ENCODE measurements at places on chromosomes 16 and 17.
A peak's percentile ranks its signal among the peaks of the same experiment; 100 is the strongest.

DNA sequence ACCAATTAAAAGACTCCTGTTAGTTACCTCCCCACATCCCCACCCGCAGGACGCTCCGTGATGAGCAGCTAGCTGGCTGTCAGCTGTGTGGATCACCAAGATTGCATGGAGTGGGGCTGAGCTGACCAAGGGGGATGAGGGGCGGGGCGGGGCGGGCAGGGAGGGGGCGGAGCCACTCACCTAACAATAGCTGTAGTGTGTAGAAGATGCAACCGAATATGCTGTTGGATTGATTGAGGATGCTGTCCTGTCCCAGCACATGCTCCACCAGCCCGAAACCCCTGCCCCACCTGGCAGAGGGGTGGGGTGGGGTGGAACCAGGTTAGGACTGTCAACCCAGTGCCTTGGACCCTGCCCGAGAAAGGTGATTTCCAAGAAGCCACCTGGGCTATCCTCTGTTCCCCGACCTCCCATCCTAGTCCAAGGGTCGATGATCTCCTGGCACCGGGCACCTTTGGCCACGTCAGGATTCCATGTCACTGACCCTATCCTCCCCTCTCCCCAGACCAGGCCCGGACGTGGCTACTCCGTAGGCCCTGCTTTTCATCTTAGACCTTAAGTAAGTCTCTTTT is 1.4 kb downstream of the VKORC1 start:
- no peak for DNase-seq

DNA sequence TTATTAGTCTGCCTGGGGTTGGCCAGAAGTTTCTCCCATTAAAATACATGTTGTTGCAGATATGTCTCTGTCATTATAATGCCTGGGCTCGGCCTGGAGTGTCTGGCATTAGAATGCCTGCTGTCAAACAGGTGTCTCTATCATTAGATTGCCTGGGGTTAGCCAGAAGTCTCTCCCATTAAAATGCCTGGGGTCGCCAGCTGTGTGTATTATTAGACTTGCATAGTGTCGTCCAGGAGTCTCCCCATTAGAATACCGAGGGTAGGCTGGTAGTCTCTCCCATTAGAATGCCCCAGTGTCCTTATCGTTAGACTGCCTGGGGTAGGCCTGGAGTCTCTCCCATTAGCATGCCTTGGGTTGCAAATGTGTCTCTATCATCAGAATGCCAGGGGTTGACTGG is 2270.8 kb downstream of the TP53TG3F start:
- DNase-seq = no peak

GRCh38 chr17:4836221-4836620 is 3.1 kb downstream of the MINK1 start:
- no peak for DNase-seq

DNA sequence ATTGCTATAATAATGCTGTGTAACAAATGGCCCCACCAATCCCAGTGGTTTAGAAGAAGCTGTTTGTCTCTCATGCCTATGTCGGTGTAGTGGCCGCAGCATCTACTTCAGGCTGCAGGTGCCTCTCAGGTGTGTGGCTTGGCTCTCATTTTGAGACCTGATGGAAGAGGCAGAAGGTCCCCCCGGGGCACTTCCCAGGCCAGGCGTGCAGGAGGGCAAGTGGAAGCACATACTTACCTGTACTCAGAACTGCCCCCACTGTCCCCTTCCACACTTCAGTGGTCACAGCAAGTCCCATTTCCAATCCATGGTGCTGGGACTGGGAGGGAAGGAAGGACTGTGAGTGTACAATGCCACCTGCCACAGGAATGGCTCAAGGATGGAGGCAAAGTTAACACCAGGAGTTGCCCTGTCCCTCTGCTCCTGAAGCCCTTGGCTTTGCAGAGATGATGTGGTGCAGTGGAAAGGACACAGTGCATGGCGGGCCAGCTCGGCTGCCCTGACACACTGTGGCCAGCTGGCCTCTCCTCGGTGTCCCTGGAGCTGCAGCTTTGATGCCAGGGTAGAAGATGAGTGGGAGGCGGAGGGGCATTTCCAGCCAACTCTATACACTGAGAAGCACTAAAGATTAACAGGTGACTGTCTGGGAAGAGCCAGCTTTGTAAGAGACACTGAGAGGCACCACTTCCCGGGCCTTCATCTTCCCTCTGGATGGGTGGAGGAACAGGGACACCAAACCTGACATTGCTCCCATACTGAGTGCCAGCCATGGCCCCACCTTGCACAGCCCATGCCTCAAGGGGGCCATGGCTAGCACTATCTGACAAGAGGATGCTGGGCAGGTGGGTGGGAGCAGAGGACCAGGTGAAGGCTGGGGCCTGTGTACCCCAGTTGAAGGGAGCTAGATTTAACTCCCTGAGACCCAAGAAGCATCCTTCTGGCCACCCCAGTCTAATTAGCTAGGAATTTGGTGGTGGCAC is 105.9 kb downstream of the METRNL start:
- DNase-seq = no peak

GRCh38 chr16:73050201-73051099 is 2.5 kb upstream of the ZFHX3 start:
- no peak for DNase-seq

DNA sequence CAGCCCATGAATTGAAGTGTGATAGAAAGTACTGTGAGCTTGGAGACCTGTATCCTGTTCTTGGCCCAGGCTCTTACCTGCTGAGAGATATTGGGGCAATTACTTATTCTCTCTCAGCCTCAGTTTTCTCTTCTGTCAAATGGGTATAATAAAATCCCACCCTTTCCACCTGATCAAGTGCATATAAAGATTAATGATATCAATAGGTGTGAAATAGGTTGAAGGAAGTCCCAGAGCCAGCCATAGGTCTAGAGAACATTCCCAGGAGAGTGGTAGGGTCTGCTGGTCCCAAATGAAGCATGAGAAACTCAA is 81.2 kb downstream of the GNAO1 start:
- DNase-seq = no peak

DNA sequence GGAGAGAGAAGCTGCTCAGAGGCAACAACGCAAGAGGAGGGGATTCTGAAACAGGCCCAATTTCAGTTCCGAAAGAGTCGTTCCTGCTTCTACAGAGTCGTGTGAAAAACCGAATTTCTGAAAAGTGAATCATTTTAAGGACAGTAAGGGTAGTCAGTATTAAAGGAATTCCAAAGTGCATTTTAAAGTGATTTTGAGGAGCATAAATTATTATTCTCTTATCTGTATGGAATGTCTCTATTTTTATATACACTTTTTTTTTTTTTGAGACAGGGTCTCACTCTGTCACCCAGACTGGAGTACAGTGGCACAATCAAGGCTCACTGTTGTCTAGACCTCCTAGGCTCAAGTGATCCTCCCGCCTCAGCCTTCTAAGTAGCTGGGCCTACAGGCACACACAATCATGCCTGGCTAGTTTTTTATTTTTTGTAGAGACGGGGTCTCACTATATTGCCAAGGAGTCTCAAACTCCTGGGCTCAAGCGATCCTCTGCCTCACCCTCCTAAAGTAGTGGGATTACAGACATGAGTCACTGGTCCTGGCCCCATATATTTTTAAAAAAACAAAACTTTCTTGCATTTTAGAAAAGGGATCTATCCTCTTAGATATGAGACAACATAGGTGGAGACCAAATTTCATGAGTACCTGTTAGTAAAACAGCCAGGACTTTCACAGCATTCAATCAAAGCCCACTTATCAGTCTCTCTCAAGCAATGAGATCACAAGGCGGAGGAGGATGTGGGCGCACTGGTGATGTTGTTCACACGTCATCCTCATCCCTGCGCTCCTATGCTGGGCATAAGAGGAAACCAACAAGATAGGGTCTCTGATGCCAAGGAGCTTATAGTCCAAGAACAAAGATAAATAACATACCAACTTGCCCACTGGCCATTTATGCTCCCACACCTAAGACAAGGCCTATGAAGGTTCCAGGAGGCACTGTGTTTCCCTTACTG is 53.2 kb downstream of the SMG6 start:
- DNase-seq = peak; percentile 40

GRCh38 chr16:76199681-76200220 is 77.5 kb upstream of the CNTNAP4 start:
- no peak for DNase-seq

- DNase-seq = no peak
These were observed 132.5 kb upstream of the PLCG2 start for GRCh38 chr16:81646561-81646960.

DNA sequence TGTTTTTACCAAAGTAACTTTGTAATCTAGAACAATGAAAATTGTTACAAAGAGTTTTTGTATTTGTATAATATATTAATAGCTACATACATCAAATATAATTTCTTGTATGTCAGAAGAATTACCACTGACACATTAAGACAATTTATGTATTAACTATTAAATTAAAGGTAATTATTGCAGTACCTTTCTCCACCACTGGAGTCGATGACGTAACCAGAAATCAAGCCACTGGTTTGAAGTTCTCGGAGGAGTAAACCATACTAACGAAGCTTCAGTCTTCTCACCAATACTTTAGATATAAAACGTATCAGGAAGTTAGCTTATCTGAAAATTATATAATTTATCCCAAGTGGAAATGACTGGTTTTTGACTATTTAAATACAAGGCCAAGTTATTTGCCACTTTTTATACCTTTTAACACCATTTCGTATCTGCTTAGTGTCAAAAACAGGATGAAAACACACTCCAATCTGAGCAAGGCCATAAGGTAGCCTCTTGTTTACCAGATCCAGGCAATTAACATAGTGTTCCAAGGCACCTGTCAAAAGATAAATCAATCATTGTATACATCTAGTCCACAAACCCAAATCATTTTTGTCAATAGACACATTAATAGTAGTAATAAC is 4.3 kb downstream of the POLG2 start:
- DNase-seq = no peak

GRCh38 chr16:68458551-68458950 is 10.2 kb upstream of the SMPD3 start:
- DNase-seq = no peak

DNA sequence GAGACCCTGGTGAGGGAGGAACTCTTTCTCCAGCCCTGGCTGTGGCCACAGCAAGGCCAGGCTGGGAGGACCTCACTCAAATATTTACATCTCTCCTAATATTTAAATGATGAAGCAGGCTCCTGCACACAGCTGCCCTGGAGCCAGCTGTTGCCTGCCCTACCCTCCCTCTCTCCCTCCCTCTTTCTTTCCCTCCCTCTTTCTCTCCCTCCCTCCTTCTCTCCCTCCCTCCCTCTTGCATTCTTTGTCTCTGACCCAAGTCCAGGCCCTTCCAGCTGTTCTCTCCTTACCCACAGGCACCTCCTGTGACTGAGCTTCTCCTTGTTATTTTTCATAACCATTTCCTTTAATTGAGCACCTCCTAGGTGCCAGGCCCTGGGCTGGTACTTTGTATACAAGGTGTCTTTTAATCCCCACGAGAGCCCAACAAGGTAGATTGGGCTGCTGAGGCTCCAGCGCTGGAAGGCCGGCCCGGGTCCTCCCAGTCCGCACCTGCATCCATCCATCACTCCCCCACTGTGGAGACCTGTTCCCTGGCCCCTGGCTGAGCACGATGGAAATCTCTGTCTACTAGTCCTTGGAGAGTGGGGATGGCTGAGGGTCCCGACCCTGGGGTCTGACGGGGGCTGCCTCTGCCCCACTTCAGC is 242.3 kb downstream of the SEC14L1 start:
- DNase-seq = no peak

GRCh38 chr16:81778861-81779535 is at the start of gene PLCG2:
Gene PLCG2 (plus strand): TSS chr16:81779291. CDS start chr16:81785990, 6,699 bp downstream.
- peak; percentile 78 for DNase-seq

- DNase-seq = no peak
These were observed 21.7 kb downstream of the ATP6V0D1 start for GRCh38 chr16:67459066-67459860.

GRCh38 chr17:32191306-32191705 is 49.0 kb downstream of the RHOT1 start:
- no peak for DNase-seq

GRCh38 chr16:59392911-59393310 is 658.8 kb upstream of the GOT2 start:
- no peak for DNase-seq

DNA sequence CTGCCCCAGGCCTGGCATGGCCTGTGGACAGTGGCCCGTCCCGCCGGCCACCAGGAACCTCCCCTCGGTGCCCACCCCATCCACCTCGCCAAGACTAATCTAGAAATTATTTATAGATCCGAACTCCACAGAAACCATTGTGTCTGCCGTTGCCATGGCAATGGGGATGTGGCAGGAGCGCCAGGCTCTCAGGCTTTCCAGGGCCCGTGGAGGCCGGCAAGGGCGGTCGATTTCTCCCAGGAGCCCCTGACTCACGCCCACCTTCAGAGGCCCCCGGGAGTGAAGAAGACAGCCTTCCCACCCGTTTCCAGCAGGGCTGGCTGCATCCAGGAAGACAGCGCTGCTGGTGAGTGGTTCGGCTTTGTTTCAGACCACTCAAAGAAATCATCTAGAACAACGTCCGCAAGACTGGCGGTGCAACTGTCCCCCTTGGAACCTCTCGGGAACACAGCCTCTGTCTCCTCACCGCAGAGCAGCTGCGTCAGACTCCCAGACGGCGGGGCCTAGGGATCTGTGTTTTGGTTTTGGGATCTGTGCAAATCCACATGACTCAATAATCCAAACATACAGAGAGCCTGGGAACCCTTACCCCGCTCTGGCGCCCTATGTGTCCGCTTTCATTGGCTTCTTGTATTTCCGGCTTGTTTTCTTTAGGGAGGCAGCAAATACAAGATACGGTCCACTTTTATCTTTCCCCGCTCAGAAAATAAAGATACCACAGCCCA is 48.5 kb upstream of the ZCCHC14 start:
- no peak for DNase-seq

DNA sequence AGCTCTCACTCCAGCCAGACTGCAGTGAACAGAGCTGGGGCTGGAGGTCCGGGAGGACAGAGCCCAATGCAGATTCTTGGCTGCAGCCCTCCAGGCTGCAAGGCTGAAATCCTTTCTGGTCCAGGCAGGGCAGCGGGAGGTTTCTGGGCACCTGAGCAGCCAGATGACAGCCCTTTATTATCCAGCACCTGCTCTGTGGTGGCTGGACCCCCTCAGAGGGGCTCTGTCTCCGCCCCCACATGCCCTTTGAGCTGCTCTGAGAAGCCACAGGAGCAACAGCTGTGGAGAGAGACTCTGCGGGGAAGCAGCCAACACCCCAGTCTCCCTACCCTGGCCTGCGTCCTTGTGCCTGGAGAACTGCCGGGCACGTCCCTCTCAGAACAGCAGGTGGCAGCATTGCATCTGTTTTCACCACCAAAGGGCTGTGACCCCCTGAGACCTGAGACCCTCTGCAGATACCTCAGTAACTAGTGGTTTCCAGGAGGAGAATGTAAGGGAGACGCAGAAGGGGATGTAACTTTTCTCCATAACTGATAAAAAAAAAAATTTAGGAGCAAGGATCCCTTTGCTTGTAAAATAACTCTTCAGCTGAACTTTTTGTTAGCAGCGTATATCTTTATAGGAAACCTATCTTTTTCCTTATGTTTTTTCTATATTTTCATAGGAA is 3.7 kb upstream of the CNP start:
- peak; percentile 73 for DNase-seq

GRCh38 chr17:78996781-78997201 is 12.8 kb downstream of the CANT1 start:
- no peak for DNase-seq

DNA sequence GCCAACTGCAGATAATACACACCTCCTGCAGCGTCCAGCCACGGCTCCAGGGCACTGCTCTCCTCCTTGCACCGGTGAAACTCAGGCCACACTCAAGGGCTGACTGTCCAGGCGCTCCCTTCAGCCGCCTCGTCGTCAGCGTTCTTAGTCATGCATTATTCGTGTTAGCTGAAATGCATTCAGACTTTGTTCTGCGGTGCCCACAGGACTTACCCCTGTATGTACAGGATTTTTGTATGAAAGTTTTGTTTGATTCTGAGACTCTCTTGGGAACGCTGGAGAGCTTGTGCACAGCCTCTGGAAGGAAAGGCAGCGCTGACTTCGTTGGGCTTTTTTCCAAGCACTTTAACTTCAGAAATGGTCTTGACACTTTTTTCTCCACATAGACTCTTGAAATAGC is 22.1 kb downstream of the CIBAR2 start:
- DNase-seq = no peak
